ENCODE measurements at places on chromosomes 11 and 22. TPM values are rescaled to one million over a fixed set of nuclear protein-coding genes. Genes with fewer than 3 reads are reported as not detected.

Gene POU2F3
- 0.32 TPM for polyA plus RNA-seq

Gene ISX
- 0.43 TPM for polyA plus RNA-seq

Gene FTH1
- 2,056 TPM for polyA plus RNA-seq

Gene MYOD1
- not detected for polyA plus RNA-seq

Gene KCNJ5
- 3.6 TPM for polyA plus RNA-seq

Gene HBB
- 98.9 TPM for polyA plus RNA-seq

Gene LARGE2
- polyA plus RNA-seq = 23.3 TPM

Gene OR52E8
- polyA plus RNA-seq = not detected

Gene OR2AG2
- polyA plus RNA-seq = 0.07 TPM

Gene SPON1
- polyA plus RNA-seq = 76.3 TPM

Gene FOLR1
- polyA plus RNA-seq = 50.8 TPM

Gene SAA4
- polyA plus RNA-seq = not detected

- DNase-seq = no peak
Measured at GRCh38 chr11:45098929-45099328, 47.5 kb upstream of the PRDM11 start.

GRCh38 chr11:61095021-61095420 is 7.3 kb upstream of the CD5 start:
- DNase-seq = no peak

DNA sequence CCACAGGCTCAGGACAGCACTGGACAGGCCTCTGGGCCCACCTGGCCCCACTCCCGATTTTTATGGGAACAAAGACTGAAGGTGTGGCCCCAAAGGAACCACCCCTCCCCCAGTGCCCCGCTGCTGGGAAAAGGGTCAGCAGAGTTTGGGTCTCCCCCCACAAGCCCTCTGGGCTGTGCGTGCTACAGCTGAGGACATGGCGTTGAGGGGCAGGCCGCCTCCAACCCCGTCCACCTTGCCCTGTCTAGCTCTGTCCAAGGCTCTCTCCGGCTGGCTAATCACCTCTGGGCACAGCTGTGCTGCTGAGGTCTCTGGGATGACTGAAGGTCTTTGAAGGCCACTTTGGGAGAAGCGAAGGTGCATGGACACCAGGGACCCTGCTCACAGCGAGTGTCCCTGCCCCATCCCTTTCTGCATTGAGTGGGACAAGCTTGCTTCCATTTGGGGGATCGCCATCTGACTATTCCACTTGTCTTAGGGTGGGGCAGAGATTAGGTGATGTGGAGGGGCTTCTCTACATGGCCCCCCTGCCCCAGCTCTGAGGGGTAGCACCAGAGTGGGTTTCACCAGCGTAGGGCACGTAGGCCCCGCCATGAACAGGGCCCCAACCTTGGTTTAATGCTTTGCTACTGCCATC is 6.5 kb downstream of the ASCL2 start:
- no peak for DNase-seq

GRCh38 chr11:65906602-65907001 is 6.4 kb upstream of the FOSL1 start:
- DNase-seq = no peak

GRCh38 chr11:61967924-61968757 is 707 bp upstream of the FTH1 start:
- DNase-seq = no peak

- peak; percentile 46 for DNase-seq
Measured at GRCh38 chr11:71086687-71087258, 165.6 kb downstream of the SHANK2 start.

DNA sequence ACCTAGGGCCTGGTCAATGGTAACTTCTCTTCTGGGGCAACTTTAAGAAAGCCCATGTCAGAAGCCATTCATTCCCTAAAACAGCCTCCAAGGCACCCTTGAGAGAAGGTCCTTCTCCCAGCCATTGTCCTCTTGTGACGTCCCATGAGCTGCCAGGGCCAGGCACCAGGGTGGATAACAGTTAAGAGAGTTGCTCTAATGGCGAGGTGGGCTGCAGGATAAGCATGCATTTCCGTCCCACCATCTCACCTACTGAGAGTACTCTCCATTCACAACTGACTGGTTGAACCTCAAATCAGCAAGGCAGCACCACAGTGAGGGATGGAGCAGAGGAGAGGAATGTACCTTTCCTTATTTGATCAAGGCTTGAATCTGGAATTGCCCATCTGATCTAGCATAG is 14.6 kb downstream of the POU2AF1 start:
- no peak for DNase-seq

DNA sequence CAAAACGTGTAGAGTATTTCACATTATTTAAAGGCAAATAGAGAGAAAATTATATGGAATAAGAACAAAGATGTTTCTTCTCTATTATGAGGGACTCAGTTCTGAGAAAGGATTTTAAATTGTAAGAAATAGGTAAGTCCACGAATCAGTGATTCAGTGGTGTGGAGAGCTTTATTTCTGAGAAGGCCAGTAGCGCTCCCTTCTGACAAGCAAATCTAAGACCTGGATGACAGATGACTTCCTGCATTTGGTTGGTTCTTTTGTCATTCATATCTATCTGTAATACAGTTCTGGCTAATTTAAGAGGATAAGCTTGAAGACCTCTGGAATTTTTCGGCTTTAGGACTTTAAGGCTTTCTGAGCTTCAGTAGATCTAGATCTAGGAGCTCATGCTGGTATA is 7.0 kb downstream of the CD3E start:
- no peak for DNase-seq

DNA sequence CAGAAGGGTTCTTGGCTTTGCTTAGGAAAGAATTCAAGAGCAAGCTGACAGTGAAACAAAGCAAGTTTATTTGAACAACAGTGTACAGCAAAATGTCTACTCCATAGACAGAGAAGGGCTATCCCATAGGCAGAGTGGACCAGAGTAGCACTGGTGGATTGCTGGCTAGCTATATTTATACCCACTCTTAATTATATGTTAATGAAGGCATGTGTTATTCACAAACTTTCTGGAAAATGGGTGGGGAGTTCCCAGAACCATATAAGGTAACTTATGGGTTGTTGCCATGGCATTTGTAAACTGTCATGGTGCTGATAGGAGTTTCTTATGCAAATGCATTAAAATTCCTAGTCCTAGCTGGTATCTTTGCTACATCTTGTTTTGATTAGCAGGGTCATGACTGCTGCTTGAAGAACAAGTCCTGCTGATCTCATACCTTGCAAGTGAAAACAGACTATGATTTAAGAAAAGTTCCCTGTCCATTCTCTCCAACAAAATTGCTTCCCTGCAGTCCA is 330.5 kb downstream of the BUD13 start:
- no peak for DNase-seq

GRCh38 chr11:108886005-108886659 is 221.3 kb downstream of the DDX10 start:
- no peak for DNase-seq

DNA sequence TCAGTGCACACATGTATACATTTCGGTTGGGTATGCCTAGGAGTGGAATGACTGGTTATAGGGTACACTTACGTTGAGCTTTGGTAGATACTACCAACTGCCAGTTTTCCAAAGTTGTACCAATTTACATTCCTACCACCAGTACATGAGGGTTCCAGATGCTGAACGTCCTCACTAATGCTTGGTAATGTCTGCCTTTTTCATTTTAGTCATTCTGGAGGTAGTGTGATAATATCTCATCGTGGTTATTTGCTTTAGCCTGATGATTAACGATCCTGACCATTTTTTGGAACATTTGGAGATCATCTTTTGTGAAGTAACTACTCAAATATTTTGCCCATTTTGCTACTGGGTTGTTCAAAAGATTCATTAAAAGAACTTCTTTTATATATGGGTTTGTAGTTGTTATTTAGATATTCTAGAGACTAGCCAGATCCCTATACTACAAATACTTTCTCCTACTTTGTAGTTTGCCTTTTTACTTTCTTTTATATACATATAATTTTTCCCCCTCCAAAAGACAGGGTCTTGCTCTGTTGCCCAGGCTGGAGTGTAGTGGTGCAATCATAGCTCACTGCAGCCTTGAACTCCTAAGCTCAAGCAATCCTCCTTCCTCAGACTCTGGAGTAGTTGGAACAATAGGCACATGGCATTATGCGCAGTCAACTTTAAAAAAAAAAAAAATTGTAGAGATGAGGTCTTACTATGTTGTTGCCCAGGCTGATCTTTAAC is 62.1 kb downstream of the RBFOX2 start:
- no peak for DNase-seq

GRCh38 chr11:126485021-126485792 is 129.7 kb downstream of the ST3GAL4 start:
- no peak for DNase-seq

GRCh38 chr22:22816171-22816514 is 71.5 kb upstream of the IGLL5 start:
- DNase-seq = no peak

- DNase-seq = no peak
Measured at GRCh38 chr11:27355575-27356104, 7.4 kb downstream of the CCDC34 start.

GRCh38 chr11:123939317-123939716 is at the start of gene OR4D5:
Gene OR4D5 (plus strand): TSS chr11:123939617. CDS start chr11:123939617, 0 bp downstream.
- no peak for DNase-seq
